Thoracic aorta (tissue), 2 donors: ENCODE measurements at places on chromosomes 2 and 18. TPM values are rescaled to one million over a fixed set of nuclear protein-coding genes. Genes with fewer than 3 reads are reported as not detected.

Gene LHCGR
- total RNA-seq, result not detected

Gene CAPN14
- 0.14 TPM for total RNA-seq

DNA sequence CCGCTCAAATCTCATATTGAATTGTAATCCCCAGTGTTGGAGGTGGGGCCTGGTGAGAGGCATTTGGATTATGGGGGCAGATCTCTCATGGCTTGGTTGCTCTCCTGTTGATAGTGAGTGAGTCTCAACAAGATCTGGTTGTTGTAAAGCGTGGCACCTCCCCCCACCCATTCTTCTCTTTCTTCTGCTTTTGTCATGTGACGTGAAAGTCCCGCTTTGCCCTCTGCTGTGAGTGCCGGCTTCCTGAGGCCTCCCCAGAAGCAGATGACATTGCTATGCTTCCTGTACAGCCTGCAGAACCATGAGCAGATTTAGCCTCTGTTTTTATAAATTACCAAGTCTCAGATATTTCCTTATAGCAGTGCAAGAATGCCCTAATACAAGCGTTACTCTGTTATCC lies 673.8 kb downstream of the ADCYAP1 start:
- DNase-seq, result no peak

DNA sequence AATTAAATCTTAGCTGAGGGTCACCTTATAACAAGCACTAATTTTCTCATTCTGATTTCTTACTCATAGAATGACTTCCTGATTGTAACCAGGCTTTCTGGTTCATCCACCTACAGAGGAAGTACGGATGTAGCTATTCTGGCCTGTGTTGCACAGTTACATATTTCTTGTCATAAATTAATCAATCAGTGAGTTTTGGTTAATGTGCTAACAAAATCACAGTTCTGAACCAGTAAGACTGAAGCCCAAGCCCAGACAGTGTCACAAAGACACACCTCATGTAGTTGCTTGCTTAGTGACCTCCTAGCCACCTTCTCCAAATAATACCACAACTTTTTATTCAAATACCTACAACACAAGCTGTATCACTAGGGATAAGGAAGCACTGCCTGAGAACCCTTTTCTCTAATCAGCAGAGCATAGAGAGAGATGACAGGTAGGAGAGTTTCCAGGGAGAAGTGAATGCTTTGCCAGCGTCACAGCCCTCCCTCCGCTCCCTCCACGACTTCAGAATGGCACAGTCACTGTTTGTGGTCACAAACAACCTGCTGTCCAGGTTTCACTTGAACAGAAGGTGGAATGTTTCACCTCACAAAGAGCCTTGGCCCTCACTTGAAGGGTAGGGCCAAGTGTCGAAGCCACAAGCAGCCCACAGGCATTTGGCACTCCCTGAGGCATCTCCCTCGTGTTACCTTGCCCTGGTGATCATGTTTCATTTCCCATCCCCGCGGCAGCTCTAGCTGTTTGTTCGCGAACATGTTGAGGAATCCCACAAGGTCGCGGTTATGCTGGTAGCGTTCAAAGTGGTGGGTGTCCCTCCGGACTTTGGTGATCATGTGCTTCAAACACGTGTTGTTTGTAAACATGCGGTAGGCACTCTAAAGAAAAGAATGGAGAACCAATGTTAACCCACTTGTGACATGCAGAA lies 120.8 kb upstream of the STK17B start:
- no peak for DNase-seq

DNA sequence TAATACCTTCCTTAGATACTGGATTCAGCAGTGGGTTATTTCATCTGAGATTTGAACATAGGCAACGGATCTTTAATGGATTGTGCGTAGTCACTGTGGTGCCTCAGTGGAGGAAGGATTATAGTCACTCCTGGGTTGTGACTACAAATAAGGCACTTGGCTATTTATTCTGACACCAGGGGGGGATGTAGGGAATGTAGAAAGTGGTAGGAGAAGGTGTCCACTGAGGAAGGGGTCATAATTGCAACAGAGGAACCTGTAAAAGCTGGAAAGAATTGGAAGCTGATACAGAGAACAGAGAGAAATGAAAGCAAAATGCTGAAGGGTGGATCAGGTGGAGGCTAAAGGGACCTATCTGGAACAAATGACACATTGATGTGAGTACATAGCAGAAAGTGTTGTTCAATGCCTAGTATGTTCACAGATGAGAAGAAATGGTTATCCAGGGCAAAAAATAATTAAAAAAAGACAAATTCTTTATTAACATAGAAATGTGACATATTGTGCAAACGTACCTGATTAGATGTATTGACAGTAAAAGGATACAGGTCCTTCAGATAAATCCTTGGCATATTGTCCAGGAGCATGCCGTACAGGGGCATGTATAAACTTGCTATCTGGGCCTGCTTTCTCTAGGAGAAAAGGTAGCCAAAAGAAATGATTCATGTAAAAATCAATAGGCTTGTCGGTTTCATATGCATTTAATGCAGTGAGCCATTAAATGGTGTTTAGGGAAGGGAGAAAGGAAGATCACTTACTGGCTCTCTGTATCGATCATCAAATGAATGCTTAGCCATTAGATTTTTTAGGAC lies 91.2 kb upstream of the CCDC195 start:
- DNase-seq, result no peak

DNA sequence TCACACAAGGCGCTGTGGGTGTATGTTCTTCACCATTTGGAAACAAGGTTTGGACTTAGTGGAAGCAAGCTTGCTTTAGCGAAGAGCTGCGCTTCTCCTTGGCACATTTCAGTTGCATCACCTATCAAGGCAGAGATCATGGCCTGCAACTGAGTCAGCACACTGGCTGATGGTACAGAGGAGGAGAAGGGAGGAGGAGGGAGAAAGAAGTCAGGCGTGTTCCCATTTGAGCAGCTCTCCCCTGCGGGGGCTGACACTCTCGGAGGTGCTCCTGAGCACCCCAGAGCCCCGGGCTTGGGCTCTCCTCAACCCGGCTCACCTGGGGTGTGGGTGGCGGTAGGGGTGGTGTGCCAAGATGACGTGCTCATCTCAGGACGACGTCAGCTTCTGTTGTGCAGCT lies 6.0 kb upstream of the SERPINB5 start:
- DNase-seq, result no peak

DNA sequence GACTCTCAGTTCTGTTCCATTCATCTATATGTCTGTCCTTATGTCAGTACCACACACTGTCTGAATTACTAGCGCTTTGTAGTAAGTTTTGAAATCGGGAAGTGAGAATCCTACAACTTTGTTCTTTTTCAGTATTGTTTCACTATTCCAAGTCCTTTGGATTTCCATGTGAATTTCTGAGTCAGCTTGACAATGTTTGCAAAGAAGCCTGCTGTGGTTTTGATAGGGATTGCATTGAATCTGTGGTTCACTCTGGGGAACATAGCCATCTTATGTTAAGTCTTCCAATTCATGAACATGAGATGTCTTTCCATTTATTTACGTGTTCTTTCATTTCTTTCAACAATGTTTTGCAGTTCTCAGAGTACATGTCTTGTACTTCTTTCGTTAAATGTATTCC lies 15.0 kb downstream of the SLC3A1 start:
- DNase-seq, result no peak
